ENCODE measurements at places on chromosomes 4 and X. TPM values are rescaled to one million over a fixed set of nuclear protein-coding genes. Genes with fewer than 3 reads are reported as not detected.

DNA sequence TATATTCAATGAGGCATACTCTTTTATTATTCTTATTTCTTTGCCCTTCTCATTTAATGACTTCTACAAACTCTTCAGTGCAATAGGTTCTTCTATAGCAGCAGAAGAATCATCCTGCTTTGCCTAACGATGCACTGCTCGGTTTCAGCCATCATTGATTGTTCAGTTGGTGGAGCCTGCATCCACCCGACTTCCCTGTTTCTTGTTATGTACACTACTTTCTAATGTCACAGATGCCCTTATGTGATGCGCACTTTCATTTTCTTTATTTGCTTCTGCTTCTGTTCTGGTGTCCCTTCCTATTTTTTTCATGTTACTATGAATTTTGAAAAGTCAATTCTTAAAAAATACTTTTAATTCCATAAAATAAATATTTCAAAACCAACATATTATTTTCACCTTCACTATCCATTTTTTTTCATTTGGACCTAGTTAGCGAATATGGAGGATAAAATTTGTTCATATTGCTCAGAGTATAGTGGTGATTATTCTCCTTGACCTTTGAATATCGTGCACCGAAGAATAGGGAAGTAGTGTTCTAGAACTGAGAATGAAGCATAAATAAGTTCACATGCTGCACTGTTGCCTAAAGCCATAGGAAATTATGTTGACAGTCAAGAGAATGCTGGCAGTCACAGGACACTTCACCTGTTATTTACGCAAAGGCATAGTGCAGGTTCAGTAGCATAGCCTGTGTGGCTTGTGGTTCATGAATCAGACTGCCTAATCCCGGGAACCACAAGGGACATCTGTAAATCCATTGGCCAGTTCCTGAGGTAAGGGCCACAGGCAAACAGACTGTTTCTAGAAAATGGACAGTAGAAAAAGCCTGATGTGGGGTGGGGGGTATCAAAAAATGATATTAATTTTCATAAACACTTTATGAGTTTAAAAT lies 21.3 kb upstream of the SFRP2 start:
- no peaks in the 10 kb centered on the region for H3K36me3 ChIP-seq
- no peaks in the 10 kb centered on the region for H3K27me3 ChIP-seq
- no peak overlapping the region for H3K4me3 ChIP-seq
- H3K4me1 ChIP-seq, result no peaks in the 10 kb centered on the region

GRCh38 chr4:155964016-155964891 lies 10.6 kb upstream of the CTSO start:
- no peak overlapping the region for H3K27ac ChIP-seq
- no peaks in the 10 kb centered on the region for H3K36me3 ChIP-seq
- peaks cover 2% of the 10 kb centered on the region for H3K27me3 ChIP-seq
- no peaks in the 10 kb centered on the region for H3K4me1 ChIP-seq
- no peak overlapping the region for H3K4me3 ChIP-seq

DNA sequence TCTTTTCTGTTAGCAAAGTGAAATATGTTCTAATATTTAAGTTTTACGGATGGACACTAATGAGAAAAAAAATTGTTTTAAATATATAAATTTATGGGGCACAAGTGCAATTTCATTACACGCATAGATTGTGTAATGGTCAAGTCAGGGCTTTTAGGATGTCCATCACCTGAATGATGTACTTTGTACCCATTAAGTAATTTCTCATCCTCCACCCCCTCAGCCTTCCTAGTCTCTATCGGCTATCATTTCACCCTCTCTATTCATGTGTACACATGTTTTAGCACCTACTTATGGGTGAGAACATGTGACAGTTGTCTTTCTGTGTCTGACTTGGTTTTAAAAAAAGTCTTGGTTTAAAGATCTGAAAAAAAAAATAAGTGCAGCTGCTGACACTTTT lies 616.0 kb downstream of the IQCM start:
- H3K27ac ChIP-seq, result no peak overlapping the region
- no peak overlapping the region for H3K4me3 ChIP-seq
- DNase-seq, result no peak
- no peaks in the 10 kb centered on the region for H3K4me1 ChIP-seq
- no peaks in the 10 kb centered on the region for H3K36me3 ChIP-seq
- no peaks in the 10 kb centered on the region for H3K27me3 ChIP-seq

DNA sequence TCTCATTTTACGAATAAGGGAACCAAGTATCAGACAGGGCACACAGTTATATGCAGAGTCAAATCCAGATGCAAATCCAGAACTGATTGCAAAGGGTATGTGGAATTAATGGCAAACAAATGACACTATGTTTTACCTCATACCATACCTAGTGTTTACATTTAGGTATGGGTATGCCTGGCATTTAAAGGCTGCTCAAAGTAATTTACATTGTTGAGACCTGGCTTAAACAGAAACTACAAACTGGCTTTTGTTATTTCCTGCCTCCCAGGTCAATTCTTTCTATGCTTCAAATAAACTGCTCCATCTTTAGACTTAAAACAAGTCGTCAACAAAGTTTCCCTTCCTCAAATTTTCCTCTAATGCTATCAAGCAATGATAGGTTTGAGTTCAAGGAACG lies 33.7 kb downstream of the ANKRD17 start:
- H3K4me1 ChIP-seq, result no peaks in the 10 kb centered on the region
- H3K27me3 ChIP-seq, result no peaks in the 10 kb centered on the region
- no peaks in the 10 kb centered on the region for H3K36me3 ChIP-seq
- no peak overlapping the region for H3K4me3 ChIP-seq

DNA sequence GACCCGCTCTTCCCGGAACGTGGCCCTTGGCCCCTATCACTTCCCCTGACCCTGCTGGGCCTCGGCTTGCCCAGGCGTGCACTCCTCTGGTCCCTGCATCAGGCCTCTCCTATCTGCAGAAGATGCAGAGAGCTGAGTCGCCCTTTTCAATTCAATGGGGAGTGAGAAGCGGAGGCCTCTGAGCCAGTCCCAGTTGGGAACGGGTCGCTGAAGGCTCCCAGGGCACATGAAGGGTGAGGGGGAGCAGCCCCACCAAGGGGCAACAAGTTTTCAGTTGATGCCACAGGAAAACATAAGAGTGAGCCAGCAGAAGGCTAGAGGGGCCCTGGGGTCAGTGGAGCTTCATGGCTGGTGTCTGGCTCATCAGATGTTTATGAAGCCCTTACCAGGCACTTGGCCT lies 17.1 kb downstream of the PSAPL1 start:
- H3K4me1 ChIP-seq, result no peaks in the 10 kb centered on the region
- no peaks in the 10 kb centered on the region for H3K27me3 ChIP-seq
- no peak overlapping the region for H3K4me3 ChIP-seq
- DNase-seq, result peak; percentile 2
- H3K27ac ChIP-seq, result no peak overlapping the region

DNA sequence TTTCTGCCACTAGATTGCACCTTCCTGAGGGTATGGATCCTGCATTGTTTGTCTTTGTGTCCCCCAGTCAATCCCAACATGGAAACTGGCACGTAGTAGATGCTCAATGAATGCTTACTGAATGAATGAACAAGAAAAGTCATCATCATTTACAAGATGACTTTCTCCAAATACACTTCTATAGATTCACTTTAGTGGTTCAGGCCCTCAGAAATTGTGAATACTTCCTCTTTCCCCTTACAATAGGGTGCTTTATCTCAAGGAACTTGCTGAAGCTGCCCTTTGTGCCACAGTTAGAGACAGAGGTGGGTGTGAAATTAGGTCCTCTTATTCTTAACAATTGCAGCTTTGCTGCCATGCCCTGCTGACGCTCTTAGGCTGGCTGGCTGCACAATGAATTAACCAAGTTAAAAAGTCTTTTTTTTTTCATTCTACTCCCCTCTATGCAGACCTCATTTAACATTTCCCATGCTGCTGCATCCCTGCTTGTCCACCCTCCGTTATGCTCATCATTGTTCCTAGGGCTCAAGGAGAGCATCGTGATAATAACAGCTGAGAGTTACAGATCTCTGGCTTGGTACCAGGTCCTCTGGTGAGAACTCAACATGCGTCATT lies 108.0 kb upstream of the ZNF518B start:
- no peak overlapping the region for H3K27ac ChIP-seq
- H3K27me3 ChIP-seq, result no peaks in the 10 kb centered on the region
- no peaks in the 10 kb centered on the region for H3K36me3 ChIP-seq
- no peak for DNase-seq
- H3K4me1 ChIP-seq, result no peaks in the 10 kb centered on the region

GRCh38 chr4:153643406-153644383 lies 40.4 kb upstream of the TLR2 start:
- no peak overlapping the region for H3K4me3 ChIP-seq
- H3K27me3 ChIP-seq, result no peaks in the 10 kb centered on the region
- no peaks in the 10 kb centered on the region for H3K36me3 ChIP-seq
- H3K4me1 ChIP-seq, result peaks cover 5% of the 10 kb centered on the region

- no peak overlapping the region for H3K4me3 ChIP-seq
- H3K27me3 ChIP-seq, result no peaks in the 10 kb centered on the region
- no peak overlapping the region for H3K27ac ChIP-seq
- DNase-seq, result no peak
- no peaks in the 10 kb centered on the region for H3K36me3 ChIP-seq
Measured at GRCh38 chr4:153523164-153523796, 57.1 kb downstream of the TMEM131L start.

DNA sequence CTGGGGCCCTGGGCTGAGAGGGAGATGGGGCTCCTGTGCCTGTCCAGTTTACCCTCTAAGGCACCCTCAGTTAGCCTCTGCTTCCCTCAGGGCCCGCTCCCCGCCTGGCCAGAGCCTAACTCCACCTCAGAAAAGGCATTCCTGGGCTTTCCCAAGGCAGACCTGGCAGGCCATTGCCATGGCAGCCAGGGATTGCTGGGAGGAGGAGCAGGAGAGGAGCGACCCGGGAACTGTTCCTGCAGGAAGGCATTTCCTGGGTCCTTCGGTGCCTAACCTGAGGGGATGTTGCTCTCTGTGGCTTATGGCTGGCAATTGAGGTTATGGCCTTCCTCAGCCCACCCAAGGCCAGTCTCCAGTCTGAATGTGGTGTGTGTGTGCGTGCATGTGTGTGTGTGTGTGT lies 131.3 kb downstream of the PJA1 start:
- H3K27ac ChIP-seq, result no peak overlapping the region
- H3K4me1 ChIP-seq, result no peaks in the 10 kb centered on the region
- H3K27me3 ChIP-seq, result no peaks in the 10 kb centered on the region
- no peak overlapping the region for H3K4me3 ChIP-seq

DNA sequence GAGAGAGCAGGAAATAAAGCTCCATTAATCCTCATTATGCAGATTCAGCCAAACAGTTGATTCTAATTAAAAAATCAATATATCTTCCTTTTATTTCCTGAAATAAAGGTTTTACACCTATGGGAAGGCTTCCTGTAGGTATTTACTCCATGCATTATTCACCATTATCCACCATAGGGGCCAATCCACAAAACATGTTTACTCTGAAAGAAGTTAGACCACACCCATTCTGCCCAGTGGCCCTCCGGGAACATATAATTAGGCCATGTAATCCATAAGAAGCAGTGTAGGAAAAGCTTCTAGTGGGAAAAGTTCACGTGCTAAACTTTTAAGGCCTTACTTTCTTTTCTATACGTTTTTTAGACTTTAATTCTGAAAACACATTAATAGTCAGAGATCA lies 57.7 kb downstream of the SAT1 start:
- DNase-seq, result no peak
- no peak overlapping the region for H3K27ac ChIP-seq
- H3K27me3 ChIP-seq, result no peaks in the 10 kb centered on the region
- H3K4me3 ChIP-seq, result no peak overlapping the region
- H3K36me3 ChIP-seq, result no peaks in the 10 kb centered on the region

DNA sequence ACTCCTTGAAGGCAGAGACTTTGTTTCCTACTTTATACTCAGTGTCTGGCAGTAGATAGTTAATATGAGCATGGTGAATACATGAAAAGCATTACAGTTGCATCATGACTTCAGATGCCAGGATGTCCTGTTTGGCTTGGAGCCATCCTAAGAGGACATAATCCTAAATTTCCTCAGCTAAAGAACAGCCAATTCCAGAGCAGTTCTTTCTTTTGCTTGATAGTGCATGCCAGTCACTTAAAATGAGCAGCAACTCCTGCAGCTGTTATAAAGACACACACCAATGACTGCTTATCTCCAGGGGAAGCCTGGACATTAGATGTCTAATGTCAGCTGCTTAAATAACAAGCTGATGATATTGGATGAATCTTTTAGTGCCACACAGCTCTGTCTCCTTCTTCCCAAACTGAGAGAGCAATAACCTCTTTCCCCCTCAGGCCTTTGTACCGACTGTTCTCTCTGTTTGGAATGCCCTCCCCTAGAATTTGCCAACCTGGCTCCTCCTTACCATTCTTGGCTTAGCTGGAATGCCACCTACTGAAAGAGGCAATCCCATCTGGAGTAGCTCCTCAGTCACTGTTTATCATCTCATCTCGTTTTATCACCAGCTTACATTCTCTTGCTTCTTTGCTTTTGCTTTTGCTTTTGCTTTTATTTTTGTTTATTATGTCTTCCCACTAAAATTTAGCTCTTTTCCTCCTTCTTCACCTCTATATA lies 100.8 kb upstream of the USP38 start:
- no peaks in the 10 kb centered on the region for H3K27me3 ChIP-seq
- no peak overlapping the region for H3K27ac ChIP-seq
- no peak for DNase-seq
- no peak overlapping the region for H3K4me3 ChIP-seq

DNA sequence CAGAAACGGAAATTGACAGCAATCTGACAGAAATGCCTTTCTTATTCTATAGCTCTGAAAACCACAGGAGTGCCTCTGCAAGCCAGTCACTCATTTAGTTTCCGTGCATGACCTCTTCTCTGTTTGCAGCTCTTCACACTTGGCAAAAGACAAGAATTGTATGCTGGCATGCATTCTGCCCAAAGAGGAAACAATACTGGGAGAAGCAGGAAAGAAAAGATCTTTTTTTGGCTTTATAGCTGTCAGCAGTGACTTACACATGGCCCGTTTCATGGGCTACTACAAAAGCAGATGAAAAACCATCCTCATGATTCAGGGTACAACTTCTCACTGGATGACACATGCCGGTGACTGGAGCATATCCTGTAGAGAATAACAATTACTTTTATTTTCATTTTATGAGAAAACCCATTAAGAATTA lies 249.4 kb downstream of the ADAMTS3 start:
- no peaks in the 10 kb centered on the region for H3K27me3 ChIP-seq
- no peaks in the 10 kb centered on the region for H3K36me3 ChIP-seq
- DNase-seq, result no peak
- H3K27ac ChIP-seq, result no peak overlapping the region
- H3K4me3 ChIP-seq, result no peak overlapping the region
- H3K4me1 ChIP-seq, result no peaks in the 10 kb centered on the region

GRCh38 chr4:56464581-56464980 lies 2.8 kb upstream of the SRP72 start:
- H3K4me1 ChIP-seq, result no peaks in the 10 kb centered on the region
- no peaks in the 10 kb centered on the region for H3K27me3 ChIP-seq
- DNase-seq, result no peak
- no peaks in the 10 kb centered on the region for H3K36me3 ChIP-seq
- H3K27ac ChIP-seq, result no peak overlapping the region

CYLC1 gene
- total RNA-seq, result not detected

BTK gene
- total RNA-seq, result 7.8 TPM

EREG gene
- total RNA-seq, result 6.3 TPM

NSG1 gene
- total RNA-seq, result 0.58 TPM

CCKAR gene
- not detected for total RNA-seq

CACNA1F gene
- total RNA-seq, result 0.42 TPM

GAGE12E gene
- total RNA-seq, result not detected

ETNPPL gene
- not detected for total RNA-seq

GYPA gene
- 0.99 TPM for total RNA-seq

SORCS2 gene
- 2.3 TPM for total RNA-seq

TEX11 gene
- total RNA-seq, result not detected

HS3ST1 gene
- total RNA-seq, result 6.9 TPM

BST1 gene
- total RNA-seq, result 9.3 TPM

SLC49A3 gene
- 10.8 TPM for total RNA-seq
